Posterior cingulate gyrus (tissue), 11 donors: ENCODE measurements at places on chromosomes 3 and 15.

DNA sequence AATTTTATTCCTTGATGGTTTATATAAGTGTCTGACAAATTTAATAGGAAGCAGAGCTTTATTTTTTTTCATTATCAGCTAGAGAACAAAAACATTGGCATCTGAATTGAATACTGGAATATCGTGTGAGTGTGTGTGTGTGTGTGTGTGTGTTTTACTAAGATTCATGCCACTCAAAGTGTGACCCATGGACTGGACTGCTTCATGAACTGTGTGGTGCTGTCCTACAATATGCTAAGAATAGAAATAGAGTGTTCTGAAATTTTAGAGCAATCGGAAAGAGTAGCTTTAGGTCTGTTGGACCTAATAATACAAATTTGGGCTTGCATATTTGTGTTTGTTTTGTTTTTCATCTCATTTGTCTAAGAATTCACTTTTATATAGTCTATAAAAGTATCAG, 89.6 kb downstream of the MITF start:
- no peak for DNase-seq

GRCh38 chr15:79184465-79184892, 93.9 kb upstream of the RASGRF1 start:
- peak; percentile 97 for DNase-seq

- DNase-seq: no peak
Measured at GRCh38 chr3:79587150-79587549, 180.6 kb downstream of the ROBO1 start.

GRCh38 chr3:61564395-61565059, 3.2 kb downstream of the PTPRG start:
- peak; percentile 67 for DNase-seq

DNA sequence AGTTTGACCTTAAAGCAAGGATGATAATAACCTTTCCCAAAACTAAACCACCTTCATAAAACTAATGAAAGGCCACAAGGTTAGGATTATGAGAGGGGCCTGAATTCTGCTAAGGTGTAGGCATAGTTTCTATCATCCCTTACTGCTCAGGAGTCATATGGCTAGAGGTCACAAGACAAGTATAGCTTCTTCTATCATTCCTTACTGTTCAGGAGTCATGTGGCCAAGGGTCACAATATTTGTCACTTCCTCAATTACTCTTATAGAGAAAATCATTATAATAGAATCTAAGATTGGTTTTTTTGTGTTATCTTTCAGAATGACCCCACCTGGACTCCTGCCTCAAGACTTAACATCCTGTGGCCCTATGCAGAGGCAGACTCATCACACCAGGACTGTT, 36.6 kb downstream of the HERC1 start:
- no peak for DNase-seq

GRCh38 chr15:98799461-98800390, 151.4 kb downstream of the IGF1R start:
- no peak for DNase-seq

DNA sequence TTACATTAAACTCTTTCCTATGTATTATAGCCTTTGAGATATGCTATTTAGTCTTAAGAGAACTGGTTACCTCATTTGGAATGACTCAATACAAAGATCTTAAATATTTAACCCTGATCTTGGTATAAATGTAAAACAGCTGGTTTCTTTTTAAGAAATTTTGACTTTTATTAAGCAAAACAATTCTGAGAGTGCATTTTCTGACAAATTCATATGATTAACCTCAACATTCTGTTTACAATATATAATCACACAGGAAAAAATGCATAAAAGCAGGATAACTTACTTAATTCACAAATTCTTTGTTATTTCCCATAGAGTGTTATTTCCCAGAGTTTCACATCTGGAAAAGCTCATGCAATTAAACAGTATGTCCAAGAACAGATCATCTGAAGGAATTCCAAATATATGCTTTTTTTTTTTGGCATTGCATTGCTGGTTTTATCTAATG, 400.4 kb upstream of the THBS1 start:
- no peak for DNase-seq

GRCh38 chr15:68495981-68496705, 64.2 kb upstream of the ITGA11 start:
- no peak for DNase-seq

GRCh38 chr3:156459434-156459833, 95.5 kb downstream of the SSR3 start:
- DNase-seq: peak; percentile 88

GRCh38 chr15:73957276-73957675, 31.0 kb downstream of the LOXL1 start:
- no peak for DNase-seq

DNA sequence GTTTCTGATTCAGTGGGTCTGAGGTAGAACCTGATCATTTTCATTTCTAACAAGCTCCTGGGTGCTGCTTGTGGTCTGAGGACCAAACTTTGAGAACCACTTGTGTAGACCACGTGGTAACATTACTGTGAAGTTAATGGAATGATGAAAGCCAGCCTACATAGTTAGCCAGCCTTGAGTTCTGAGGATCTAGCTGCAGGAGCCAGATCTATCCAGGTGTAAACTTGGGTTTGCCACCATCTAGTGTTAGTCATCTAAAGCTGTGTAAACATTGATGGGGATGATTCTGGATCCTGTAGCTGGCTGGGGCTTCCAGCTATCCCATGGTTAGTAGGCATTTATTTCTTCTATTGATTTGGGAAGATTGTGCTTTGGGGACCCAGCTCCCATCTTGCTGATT, 170.0 kb downstream of the TMEM108 start:
- DNase-seq: no peak

GRCh38 chr15:78808550-78808949, 2.7 kb downstream of the ADAMTS7 start:
- DNase-seq: no peak

DNA sequence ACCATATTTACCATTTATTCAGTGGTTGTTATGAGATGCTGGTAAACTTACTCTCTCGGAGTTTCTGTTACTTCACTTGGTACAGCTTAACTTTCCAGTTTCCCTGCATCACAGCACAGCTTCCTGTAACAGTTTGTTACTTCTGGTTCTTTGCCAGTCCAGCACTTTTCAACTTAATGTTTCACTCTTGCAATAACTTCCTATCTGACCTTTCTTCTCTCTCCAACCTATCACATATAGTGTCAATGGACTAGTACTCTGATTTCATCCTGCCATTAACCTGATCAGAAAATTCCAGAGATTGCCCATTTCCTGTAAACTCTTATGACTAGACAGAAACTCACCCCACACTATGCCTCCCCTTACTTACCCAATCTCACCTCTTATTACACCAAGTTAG, 3.9 kb upstream of the ATP11B start:
- DNase-seq: no peak

GRCh38 chr3:134338516-134339261, 35.6 kb downstream of the AMOTL2 start:
- DNase-seq: no peak

GRCh38 chr15:86634146-86634545, 554.5 kb downstream of the AGBL1 start:
- no peak for DNase-seq

DNA sequence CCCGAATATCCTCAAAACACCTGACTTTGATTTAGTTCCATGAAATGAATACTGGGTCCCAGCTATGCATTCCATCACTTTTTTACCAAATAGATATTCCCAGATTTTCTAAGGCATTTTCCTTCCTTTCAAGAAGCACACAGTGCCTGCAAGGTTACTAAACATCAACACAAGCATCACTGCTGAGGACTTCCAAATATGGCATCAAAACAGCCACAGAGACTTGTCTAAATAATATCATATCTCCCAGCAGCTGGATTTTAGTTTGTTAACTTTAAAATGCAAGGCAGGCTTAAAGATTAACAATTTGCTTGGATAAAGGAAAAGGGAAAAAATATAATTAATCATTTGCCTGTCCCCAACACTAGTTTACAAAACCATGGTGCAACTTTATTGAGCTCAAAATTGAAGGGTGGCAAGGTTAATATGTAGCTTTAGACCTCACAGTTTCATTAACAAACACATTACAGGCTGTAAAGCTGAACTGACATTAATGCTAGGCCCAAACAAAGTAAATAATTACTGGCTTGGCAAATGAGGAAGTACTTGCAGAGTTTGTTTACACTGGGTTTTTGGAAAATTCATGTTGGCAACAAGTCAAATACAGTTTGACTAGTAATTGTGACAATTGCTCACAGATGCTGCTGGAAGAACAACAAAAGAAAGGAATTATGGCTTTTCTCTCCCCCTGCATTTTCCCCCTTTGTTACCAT, 401.7 kb upstream of the CDIN1 start:
- DNase-seq: no peak

DNA sequence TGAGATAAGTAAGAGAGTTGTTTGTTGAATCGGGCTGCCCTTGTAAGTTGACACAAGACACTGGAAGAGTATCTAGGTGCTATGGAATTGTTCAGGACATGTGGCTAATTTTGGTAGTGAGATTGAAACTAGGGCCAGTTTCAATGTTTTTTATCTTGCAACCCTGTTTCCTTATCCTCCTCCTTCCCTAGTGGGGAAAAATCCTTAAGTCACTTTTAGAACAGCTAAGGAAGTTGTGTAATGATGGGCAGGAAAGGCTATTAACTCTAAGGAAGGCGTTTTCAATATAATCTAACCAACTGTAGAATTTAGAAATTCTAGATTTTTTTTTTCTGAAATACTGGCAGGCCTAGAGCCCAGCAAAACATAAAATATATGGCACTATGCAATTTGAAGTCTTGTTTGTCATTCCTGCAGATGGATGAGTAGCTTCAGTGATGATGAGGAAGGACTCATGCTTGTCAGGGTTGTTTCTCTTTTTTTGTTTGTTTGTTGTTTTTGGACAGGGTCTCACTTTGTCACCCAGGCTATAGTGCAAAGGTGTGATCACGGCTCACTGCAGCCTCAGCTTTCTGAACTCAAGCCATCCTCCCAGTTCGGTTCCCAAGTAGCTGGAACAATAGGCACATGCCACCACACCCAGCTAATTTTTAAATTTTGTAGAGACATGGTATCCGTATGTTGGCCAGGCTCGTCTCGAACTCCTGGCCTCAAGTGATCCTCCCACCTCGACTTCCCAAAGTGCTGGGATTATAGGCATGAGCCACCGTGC, 27.6 kb upstream of the ADAMTS9 start:
- DNase-seq: no peak

DNA sequence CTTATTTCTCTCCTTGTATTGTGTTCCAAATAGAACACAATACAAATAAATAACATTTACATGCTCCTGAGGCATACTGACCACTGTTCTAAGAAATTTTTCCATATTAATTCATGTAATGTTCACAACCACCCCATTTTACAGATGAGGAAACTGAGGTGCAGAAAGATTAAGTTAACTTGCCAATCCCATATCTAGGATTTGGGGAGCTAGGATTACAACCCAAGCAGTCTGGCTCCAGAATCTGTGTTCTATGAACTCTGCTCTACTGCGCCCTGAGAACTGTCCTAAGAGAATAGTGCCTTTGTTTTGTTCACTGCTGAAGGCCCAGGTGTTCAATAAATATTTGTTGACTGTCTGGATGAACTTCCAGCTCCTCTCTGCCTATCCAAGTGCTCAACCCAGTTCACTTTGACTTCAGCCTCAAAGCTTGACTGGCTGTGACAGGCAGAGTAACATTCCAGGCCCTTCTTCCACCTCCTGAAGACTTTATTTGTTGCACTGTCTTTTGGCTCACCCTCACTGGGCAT, 3.1 kb downstream of the NEK10 start:
- DNase-seq: no peak

DNA sequence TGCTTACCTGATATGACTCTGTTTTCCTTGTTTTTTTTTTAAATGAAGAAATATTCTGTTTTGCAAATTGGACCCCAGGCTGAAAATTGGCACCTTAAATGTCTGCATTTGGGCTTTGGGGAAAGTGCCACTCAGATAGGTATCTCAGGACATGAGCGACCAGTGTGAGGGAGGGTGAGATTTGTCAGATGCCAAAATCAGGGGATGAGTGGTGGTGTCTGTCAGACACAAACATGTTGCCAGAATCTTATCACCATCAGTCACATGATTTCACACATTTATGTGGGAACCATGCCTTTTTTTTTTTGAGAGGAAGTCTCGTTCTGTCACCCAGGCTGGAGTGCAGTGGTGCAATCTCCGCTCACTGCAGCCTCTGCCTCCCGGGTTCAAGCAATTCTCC, 75.6 kb upstream of the OSBPL11 start:
- DNase-seq: no peak

GRCh38 chr15:66387163-66388042, 691 bp downstream of the MAP2K1 start:
- peak; percentile 46 for DNase-seq

DNA sequence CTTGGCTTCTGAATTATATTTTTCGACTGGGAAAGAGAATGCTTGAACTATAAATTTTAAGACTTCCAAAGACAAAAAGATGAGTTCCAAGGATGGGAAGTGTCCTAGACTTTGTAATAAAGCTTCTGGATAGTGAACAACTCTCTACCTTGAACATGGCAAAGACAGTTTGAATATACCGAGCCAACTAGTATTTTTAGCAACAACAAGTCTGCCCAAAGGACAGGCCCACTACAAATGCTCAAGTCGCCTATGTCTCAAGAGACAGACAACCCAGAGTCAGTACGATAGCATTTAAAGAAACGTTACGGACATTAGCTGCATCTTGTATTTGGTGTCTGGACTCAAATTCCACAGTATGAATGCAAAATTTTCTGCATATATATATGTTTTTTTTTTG, 175.3 kb upstream of the SLC2A2 start:
- no peak for DNase-seq

- DNase-seq: no peak
Measured at GRCh38 chr3:47867451-47868044, 64.6 kb downstream of the DHX30 start.

DNA sequence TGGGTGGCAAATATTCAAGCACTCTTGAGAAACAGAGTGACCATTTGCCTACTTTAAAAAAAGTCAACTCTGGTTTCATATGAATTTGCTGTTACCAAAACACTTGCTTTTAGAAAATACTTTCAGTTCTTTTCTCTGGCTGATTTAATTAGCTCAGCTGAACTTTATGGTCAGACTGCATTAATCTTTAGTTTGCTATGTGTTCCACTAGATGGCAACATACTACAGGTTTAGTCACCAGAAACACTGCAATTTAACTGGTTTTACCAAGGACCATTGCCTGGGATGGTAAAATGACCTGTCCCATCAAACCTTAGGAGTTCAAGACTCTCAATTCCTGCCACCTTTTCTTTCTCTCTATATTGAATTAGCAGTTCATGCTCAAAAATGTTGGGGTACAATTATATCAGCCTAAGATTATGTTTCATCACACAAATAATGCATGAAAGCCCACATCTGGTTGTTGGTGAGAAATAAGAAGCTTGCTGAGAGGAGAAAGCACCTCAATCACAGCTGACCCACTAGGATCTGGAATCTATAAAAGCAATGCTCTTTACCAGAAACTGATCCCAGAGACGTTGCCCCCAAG, 14.2 kb downstream of the EIF4E3 start:
- no peak for DNase-seq
